Naive B cell (primary cell): ENCODE measurements at places on chromosomes 11 and 22.
A peak's percentile ranks its signal among the peaks of the same experiment; 100 is the strongest.

GRCh38 chr22:48888466-48889208, 939.0 kb downstream of the BRD1 start:
- no peak for DNase-seq

DNA sequence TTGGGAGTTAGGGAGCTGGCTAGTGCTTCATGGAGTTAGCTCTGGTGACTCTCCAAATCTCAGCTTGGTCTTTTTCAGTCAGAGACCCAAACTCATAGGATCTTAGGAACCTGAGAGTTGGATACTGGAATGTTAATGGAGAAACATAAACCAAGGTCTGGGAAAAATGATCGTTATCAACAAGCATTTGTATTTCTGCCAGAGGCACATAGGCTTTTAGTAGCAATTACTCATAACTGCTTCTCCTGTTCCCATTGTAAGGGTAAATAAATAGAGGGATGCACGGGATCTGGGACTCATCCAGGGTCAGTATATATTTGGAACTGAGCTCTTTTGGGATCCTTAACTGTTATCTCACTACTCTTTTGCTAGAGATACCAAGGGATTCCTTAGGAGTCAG, 4.8 kb downstream of the BARX2 start:
- no peak for DNase-seq

- DNase-seq = peak; percentile 12
Observed at GRCh38 chr11:68495220-68495729, 34.7 kb downstream of the PPP6R3 start.

DNA sequence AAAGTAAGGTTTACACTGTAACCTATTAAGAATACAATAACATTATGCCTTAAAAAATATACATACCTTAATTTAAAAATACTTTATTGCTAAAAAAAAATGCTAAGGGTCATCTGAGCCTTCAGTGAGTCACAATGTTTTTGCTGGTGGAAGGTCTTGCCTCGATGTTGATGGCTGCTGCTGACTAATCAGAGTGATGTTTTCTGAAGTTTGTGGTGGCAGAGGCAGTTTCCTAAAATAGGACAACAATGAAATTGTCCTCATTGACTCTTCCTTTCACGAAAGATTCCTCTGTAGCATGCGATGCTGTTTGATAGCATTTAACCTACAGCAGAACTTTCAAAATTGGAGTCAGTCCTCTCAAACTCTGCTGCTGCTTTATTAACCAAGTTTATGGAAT, 97.6 kb downstream of the FAT3 start:
- DNase-seq = no peak

GRCh38 chr11:118411530-118411929, 10.1 kb downstream of the ATP5MG start:
- DNase-seq = no peak

DNA sequence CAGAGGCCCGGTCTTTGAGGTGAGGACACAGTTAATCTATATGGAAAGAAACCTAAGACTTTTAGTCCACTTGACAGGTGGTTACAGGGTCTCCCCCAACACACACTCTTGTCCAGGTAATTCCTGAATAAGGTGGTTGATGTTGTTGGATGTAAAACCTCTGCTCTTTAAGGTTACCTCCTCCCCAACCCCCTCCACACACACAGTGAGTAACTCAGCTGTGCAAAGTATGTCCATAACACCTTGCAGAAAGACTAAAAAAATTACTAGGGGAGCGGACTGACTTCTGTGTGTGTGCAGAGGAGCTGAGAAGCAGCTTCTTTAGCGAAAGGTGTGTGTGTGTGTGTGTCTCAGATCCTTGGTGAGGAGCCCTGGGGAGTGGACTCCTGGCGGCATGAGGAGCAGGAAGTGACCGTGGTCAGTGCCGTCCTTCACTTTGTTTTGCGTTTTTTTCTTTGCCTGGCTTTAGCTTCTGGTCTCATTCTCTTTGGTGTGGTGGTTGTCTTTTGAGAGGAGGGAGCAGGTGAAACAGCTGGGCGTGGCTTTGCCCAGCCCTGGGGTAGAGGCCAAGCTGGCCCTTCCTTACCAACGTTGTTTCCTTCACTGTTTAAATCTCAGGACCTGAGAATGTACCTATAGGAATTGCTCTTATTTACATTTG, 1.7 kb downstream of the ZBED4 start:
- no peak for DNase-seq

DNA sequence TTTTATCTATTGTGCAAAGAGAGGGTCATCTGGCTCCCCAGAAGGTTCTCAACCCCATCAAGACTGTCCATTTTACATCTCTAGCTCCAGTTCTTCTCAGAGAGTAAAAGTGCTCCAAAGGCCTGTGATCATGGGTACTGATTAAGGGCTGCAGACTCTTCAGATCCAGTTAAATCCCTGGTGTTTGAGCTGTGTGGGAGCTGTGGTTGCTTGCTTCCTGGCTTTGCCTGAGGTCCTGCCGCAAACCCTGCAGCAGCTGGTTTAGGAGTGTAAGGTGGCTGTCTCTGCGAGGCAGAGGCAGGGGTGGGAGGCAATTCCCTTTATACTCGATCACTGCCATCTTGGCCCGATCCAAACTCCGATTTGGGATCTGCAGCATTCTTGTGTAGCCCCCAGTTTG, 1.2 kb downstream of the MRPL17 start:
- DNase-seq = no peak

DNA sequence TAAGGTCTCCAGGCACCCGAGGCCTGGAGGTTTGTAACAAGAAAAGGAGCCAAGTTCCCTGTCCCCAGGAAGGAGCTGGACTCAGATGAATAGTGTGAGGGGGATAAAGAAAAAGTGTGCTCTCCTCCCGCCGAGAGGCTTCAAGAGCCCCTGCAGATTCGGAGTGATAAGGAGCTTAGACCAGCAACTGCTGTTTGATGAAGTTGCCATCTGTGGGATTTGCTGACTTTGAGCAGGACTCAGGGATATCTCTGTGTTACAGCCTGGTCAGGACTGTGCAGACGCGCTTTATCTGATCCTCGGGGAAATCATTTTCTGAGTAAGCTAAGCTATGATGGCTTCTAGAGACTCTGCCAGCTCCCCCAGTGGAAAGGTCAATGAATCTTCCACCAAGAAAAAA, 1017.0 kb downstream of the TBC1D22A start:
- DNase-seq = no peak

- DNase-seq = no peak
Observed at GRCh38 chr22:48371391-48371790, 1456.3 kb downstream of the BRD1 start.

DNA sequence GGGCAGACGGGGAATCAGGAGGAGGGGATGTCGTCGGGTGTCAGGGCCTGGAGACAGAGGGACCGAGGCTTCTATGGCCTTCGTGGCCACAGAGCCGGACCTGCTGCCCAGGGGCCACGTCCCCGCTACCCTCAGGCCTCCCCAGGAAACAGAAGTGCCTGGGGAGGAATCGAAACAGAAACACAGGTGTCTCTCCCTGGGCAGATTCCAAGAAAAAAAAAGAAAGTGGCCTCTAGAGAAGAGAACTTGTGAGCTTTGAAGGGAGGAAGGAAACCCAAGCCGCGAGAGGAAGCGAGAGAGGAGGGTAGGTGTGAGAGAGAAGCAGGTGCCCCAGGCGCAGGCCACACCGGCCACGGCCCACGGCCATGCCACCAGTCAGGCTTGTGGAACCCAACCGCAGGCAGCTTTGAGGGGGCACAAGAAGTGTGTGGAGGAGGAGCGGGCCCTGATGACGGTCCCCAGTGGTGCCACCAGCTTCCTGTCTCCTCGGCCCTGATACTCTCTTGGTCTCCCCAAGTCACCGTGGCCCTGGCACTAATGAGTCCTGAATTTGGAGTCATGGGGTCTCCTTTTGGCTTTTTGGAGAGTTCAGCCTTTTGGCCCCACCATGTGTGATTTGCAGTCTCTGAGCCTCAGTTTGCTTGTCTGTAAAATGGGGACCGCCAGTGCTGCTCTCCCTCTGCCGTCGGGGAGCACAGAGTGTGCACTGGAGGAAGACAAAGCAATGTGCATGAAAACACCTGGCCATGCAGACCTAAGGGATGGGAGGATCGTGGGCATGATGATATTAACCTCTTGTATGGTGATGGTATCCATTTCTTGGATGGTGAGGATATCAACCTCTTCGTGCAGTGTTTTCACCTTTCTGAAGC, 25.2 kb downstream of the LIF start:
- DNase-seq = peak; percentile 33

DNA sequence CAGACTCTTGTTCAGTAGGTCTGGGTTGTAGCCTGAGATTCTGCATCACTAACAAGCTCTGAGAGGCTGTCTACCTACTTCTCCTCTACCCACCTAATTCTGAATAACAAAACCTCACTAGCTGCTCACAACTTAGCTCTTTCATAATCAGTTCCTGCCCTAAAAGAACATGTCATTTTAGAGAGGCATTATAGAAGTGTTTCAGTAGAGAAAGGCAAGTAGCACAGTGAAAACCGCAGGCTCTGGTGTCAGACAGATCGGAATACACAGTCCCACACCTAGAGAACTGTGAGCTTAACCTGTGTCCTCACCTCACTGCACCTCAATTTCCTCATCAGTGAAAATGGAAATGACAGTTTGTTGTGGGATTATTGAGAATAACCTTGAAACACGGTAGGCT, 1337.6 kb upstream of the TENM4 start:
- no peak for DNase-seq

DNA sequence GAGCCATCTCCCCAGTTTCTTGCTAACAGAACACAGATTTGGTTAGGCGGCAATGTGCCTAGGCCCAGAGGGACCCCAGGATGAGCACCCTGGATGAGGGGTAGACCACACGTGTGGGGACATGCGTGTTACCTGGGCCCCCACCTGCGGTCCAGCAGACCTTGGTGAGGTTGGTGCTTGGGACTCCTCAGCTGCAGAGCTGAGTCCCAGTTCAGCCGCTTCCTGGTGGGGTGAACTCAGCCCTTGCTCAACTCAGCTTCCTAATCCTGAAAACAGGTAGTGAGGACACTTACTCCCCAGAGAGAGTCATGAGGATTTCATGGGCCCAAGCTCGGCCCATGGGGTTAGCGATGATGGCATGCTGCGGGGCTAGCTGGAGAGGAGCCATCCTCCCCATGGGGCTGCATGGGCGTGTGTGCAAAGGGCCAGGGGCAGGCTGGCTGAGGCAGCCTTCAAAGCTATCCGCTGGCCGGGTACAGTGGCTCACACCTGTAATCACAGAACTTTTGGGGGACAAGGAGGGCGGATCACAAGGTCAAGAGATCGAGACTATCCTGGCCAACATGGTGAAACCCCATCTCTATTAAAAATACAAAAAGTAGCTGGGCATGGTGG, 46.9 kb upstream of the SHISAL1 start:
- no peak for DNase-seq

GRCh38 chr11:75809991-75810390, 5.0 kb upstream of the UVRAG start:
- DNase-seq = no peak

DNA sequence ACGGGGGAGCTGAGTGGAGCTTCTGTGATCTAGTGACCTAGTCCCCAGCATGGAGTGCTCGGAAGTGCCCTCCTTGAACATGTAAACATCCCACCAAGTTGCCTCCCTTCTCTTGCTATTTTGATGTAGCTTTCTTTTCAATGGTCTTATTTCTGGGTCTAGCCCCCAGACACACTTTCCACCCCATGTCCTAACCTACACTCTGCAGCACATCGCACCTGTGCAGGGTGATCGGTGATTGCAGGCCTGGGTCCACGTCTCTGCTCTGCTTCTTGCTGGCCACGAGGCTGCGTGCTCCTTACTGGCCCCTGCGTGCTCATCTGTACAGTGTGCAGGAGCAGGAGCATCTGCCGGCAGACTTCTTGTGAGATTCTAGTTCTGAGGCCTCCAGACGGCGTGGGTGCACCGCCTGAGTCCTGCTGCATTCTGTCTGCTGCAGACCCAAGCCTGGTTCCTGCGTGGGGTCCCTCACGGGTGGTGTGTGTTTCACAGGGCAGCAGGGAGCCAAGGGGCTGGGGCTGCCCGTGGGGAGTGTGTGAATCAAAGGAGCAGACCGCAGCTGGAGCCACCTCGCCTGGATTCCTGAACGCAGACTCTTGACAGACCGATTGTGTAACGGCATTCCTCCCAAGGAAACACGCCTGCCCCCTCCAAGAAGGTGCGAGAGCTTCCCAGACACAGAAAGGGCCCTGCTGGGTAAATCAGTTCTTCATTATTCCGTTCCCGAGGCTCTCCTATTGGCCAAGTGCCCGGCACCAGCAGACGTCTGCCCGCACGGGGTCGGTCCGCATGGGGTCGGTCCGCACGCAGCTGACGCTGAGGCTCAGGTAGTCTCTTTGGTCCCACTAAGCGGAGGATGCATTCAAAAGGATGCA, 44.4 kb upstream of the MYEOV start:
- DNase-seq = no peak

GRCh38 chr11:75237050-75237449, 3.5 kb upstream of the TPBGL start:
- no peak for DNase-seq

GRCh38 chr22:35842519-35842913, 124.8 kb downstream of the APOL5 start:
- no peak for DNase-seq

GRCh38 chr11:124801014-124801413, 808 bp upstream of the MSANTD2 start:
- no peak for DNase-seq

DNA sequence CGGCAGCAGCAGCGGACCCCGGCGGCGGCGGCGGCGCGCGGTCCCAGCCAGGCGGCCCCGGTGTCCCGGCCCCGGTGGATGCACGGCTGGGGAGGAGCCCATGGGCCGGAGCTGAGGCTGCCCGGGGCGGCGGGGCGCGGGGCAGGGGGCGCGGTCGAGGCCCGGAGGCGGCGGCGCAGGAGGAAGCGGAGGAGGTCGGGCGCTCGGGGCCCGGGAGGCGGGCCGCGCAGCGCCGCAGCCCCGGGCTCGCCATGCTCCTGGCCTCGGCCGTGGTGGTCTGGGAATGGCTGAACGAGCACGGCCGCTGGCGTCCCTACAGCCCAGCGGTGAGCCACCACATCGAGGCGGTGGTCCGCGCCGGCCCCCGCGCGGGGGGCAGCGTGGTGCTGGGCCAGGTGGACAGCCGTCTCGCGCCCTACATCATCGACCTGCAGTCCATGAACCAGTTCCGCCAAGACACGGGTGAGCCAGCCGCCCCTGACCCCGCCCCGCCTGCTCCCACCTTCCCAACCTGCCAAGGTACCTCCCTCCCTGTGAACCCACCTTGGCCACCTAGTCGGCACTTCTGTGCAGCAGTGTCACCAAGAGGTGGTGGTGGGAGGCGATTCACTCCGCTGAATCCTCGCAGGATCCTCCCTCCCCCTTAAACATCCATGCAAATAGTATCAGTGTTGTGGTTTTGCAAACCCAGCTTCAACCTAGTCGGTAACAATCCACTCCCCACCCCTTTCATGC, 580 bp downstream of the DTX4 start:
- peak; percentile 78 for DNase-seq

DNA sequence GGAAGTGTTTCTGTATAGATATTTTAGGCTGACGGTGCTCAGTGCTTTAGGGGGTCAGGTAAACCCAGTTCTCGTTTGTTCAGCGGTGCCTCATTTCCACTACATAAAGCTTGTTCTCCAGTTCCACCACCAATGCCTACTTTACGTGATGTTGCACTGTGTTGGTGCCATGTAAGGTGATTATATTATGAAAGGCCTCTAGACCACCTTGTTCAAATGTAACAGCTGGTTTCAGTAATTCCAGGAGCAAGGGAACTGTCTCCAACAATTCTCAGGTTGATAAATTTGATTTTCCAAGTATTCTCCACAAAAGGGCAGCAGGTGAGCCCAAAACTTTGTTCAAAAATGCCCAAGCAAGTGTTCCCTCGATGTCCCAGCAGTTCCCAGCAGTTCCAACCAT, 83.7 kb upstream of the SEPTIN5 start:
- no peak for DNase-seq
